Stimulated activated CD4-positive, alpha-beta T cell treated with anti-CD3 and anti-CD28 coated beads, Interleukin-4, amount 100 ng/mL, for 48 hours (primary cell): ENCODE measurements at places on chromosomes 6 and 20.
A peak's percentile ranks its signal among the peaks of the same experiment; 100 is the strongest.

DNA sequence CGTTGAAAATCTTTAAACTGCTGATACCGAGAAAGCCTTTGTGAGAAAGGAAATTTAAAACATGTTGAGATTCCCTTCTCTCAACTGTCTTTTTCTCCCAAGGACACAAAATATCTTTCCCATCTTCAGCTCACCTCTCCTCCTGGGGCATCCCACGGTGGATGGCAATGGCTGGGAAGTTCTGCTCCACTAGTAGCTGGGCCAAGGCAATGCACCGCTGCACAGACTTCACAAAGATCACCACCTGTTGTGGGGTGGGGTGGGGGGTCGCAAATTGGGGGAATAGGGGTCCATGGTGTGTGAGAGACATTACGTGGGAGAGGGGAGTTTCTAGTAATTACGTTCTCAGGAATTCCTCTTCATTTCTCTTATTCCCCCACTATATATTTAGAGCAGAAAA lies 2.4 kb downstream of the MCCD1 start:
- DNase-seq: no peak

DNA sequence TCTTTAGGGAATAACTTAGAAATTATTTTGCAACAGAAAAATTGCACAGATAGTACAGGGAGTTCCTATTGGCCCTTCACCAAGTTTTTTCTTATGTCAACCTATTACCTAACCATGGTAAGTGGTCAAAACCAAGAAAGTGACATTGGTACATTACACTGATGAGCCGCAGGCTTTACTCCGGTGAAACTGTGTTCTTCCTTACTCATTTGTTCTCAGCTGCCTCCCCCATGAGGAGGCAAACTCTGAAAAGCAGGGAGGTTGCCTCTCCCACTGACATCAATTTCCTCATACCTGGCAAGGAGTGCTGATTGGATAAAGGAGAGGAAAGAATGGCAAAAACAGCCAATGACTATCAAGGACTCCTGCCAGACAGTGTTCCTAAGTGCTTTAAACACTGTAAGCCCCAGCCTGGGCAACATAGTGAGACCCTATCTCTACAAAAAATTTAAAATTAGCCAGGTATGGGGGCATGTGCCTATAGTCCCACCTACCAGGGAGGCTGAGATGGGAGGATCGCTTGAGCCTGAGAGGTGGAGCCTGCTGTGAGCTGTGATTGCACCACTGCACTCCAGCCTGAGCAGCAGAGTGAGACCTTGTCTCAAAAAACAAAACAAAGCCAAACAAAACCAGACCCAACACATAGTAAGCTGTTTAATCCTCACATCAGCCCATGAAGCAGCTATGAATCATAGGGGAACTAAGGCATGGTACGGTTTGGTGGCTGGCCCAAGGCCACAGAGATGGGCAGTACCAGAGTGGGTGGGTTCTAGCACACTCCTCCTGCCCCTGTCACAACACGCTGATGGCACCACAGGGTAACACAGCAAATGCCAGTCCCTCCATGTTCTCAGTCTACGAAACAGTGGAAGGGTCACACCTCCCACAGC lies 24.7 kb downstream of the C20orf203 start:
- DNase-seq: no peak

DNA sequence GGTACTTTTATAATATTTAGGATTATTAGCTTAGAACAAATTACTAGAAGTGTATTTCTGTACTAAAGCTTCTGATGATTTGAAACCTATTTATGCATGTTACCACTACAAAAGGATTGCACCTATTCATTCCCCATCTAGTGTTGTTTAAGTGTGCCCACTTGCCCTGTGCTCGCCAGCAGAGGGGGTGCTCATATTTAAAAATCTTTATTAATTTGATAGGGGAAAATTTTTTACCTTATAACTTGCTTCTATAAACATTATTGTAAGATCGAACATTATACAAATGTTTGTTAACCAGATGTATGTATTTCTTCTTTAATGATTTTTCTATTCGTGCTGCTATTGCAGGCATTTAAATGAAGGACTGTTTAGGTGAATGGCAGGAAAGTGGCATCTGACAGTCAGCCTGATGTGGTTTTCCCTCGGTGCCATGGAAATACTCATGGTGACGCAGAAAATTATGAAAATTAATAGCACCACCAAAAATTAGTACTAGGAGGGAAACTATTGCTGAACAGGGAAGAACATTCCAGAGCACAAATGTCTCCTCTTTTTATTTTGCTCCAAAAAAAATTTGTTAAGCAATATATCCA lies 44.1 kb upstream of the FNDC1 start:
- no peak for DNase-seq

DNA sequence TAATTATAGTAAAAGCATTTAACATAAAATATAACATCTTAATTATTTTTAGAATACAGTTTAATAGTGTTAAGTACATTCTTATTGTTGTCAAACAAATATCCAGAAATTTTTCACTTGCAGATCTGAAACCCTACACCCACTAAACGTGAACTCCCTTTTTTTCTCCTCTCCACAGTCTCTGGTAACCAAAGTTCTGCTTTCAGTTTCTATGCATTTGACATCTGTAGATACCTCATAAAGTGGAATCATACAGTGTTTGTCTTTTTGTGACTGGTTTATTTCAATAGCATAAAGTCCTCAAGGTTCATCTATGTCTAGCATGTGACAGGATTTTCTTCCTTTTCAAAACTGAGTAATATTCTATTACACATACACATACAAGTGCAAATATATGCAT lies 286.3 kb downstream of the BTBD3 start:
- DNase-seq: no peak

GRCh38 chr20:38854654-38855066 lies 49.2 kb downstream of the PPP1R16B start:
- DNase-seq: no peak

GRCh38 chr6:971981-972640 lies 279.2 kb upstream of the EXOC2 start:
- DNase-seq: no peak

GRCh38 chr6:27838058-27838944 lies 73.9 kb downstream of the OR2B2 start:
- peak; percentile 74 for DNase-seq

- DNase-seq: no peak
These were observed 16.8 kb downstream of the CEP250 start for GRCh38 chr20:35472209-35472608.

DNA sequence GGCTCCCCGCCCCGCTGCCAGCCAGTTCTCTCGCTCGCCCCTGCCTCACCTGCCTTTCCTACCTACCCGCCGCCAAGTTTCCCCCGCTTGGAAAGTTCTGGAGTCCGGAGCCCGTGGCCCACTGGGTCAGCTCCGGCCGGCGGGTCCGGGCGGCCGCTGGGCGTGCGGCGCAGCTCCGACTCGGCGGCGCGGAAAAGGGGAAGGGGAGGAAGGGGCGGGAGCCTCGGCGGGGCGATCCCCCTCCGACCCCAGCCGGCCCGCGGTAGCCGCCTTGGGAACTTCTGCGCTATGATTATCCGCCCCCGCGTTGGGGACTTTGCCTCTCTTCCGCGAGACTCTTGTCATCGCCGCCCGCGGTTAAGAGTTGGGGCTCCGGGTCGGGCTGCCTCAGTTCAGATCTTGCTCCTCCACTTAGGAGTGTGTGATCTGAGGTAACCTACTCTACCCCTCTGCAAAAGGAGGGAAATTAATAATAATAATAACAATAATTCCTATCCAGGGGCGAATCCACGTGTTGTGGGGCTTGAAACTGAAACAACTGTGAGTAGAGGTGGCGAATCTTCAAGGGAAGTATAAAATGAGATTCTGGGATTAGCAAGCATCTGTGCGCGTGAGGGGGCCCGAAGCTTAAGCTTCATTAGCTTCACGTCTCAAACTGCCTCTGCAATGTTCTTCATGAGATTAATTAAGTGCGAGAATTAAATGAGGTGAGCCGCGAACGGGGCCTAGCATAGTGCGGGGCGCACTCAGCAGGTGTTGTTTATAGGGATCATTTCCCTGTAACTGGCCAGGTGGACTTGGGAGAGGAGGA lies 30.8 kb downstream of the SF3B5 start:
- peak; percentile 62 for DNase-seq

DNA sequence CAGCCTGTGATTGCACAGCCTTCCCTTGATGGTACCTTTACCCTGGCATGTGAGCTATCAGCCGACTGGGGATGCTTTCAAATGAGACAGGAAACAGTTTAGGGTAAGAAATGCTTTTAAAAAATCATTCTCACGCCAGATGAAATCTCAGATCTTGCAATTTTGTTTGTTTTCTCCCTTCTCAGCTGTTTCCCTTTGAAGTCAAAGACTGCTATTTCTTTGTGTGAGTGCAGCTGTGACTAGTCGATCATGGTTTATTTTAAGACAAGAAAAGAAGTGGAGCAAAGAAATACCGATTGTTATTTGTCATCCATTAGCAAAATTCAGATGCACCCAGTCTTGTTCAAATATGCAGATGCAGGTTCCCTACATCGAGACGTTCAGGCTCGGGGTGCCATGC lies 489.7 kb downstream of the QKI start:
- no peak for DNase-seq

GRCh38 chr20:52404671-52405070 lies 213.1 kb upstream of the ZFP64 start:
- no peak for DNase-seq

DNA sequence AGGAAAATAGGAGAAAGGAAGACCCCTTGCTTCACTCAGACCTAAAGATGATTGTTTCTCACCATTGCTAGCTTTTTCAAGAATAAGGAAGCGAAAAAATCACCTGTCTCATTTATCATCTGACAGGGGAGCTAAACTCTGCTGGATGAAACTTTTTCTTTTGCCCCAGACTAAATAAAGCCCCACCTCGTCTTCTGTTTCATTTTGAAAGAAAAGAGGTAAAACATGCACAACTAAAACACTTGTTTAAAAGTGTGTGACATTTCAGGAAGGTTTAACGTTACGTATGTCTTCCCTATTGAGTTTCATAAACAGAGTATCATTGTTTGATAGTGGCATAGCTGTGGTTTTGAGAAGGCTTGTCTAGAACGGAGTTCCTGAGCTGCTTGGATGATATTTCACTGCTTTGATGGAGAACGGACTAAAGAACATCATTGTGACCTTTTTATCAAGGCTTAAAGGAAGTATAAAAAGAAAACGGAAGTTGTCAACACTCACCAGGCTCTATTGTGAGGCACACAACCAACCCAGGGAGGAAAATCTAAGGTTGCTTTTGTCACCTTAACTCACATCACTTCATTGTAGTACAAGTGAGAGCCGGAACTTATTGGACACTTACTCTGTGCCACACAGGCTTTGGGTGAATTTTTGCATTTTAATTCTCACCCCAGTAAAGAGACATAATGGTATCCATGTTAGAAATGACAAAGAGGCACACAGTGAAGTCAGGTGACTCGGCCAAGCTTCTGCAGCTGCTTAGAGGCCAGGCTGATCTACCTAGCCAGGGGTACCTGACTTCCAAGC lies 29.5 kb downstream of the TSHZ2 start:
- no peak for DNase-seq

DNA sequence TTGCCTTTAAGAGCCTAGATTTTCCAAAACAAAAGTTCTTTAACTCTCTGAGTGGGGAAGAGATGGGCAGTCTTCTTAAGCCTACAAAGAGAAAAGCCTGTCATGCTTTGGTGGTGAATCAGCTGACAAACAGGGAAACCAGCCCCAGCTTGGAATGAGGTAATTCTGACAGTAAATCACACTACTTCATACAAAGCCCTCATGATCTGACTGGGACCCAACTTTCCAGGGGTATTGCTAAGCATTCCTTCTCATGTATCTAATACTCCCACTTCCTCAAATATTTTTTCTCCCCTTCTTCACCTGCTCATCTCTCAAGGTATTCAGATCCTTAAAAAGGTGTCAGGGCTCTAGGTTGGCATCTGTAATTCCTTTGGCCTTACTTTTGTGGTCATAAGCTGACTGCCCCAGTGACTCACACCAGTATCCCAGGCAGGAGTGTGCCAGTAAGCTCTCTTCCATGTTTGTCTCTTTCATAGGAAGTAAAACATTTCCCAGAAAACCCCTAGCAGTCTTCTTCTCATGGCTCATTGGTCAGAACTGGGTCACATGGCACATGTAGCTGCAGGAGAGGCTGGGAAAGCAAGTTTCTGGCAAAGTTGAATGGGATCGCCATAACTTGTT lies 15.0 kb upstream of the TBC1D22B start:
- DNase-seq: no peak

DNA sequence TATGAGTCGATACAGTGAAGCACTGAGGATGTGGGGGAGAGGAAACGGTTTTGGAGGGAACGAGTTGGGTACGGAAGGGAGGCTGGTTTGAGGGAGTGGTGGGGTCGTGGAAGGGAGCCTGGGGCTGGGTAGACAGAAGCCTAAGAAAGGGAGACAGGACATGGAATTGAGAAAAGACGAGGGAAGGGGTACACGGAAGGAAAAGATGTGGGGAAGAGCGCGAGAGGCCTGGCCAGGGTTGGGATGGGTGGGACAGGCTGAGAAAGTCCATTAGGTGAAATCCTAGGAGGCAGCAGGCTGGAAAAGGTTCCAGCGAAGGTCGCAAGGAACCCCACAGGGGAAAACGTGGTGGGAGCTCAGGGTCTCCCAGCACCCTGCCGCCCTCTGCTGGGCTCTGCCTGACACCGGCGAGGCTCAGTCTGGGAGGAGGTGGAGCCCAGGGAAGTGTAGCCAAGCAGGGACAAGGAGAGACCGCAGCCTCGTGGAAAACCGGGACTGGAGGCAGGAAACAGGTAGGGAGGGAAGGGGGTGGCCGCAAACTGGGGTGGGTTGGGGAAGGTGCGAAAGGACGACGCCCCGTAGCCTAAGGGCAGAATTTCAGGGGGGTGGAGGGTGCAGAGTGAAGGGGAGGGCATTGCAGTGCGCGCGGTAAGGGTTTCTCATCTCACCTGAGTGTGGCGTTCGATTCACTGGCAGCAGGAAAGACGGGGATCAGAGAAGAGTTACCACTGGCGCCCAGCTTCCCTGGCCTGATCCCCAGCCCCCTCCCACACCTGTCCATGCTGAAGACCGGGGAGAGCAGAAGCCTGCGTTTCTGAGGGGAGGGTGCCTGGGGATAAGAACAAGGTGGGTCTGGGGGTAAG lies 4.3 kb downstream of the GABBR1 start:
- DNase-seq: peak; percentile 34

DNA sequence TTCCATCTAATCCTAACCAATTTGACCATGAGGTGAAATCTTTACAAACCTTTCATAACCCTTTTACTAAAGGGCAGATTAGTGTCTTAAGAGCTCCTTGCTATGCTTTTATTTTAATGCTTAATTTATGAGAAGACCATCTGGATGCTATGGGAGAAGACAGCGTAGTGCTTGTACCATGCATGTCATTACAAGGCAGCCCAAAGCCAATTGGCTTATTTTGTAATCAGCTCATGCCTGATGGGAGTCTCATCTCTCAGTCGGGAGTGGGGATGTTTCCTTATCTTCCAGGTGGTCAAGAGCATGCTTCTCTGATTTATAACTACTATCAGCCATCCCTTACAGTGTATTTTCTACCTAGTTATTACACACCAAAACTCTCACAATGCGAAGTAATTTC lies 304.7 kb downstream of the FARS2 start:
- DNase-seq: no peak

DNA sequence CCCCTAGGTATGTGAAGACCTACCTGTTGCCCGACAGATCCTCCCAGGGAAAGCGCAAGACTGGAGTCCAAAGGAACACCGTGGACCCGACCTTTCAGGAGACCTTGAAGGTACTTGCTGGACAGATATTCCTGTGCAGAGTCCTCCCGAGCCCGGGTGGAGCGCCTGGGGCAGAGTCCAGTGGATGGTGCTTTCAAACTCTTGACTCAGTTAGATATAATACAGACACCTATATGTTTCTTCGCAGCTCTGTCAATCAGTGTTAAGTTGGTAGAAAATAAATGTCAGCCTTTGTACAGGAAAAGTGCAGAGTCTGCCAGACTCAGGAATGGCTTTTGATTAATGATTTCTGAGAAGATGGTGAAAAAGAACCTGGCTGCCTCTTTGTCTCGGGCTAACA lies 67.2 kb downstream of the EZR start:
- no peak for DNase-seq
